ENCODE measurements at places on chromosomes 3 and 15.

DNA sequence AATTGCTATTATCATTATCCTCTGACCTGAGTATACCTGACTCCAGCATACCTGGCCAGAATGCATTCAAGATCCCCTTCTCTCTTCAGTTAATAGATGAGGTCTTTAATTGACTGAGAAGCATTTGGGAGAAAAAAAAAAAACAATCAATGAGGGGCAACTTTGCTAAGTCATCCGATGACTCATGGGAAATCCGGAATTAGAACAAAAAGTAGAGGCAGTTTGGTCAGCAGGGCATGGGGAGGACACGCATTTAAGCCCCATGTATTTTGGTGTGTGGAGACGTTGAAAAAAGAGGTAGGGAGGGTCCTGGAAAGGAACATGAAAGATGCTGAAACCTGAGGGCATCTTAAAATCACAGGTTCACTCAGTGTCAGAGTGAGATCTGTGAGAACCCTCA is 256.2 kb downstream of the RORA start:
- DNase-seq = no peak

DNA sequence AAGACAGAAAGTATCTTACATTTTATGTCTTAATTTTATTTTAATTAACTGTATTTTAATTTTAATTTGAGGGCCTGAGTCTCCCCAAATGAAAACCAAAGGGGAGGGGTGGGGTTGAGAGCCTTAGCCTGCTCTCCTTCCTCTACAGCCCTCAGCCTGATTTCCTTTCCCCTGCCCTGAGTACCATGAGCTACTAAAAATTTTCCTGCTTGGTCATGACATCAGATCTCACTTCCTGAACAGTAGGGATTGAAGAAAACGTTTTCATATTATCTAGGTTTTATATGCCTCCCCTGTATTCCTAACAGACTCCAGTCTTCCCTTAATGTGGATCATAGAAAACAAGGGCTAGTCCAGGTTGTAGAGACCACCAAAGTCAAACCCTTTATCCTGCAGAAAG is 133.9 kb downstream of the MYLK start:
- DNase-seq = no peak

- no peak for DNase-seq
Measured at GRCh38 chr3:65907232-65908130, 131.2 kb downstream of the MAGI1 start.

GRCh38 chr3:40196966-40197365 is 112.5 kb upstream of the EIF1B start:
- DNase-seq = no peak

- no peak for DNase-seq
Measured at GRCh38 chr3:50714946-50715345, 40.2 kb downstream of the DOCK3 start.

All from activated CD4-positive, alpha-beta T cell treated with anti-CD3 and anti-CD28 coated beads for 24 hours (primary cell).